ENCODE measurements at places on chromosomes 1 and 21. TPM values are rescaled to one million over a fixed set of nuclear protein-coding genes. Genes with fewer than 3 reads are reported as not detected.

DNA sequence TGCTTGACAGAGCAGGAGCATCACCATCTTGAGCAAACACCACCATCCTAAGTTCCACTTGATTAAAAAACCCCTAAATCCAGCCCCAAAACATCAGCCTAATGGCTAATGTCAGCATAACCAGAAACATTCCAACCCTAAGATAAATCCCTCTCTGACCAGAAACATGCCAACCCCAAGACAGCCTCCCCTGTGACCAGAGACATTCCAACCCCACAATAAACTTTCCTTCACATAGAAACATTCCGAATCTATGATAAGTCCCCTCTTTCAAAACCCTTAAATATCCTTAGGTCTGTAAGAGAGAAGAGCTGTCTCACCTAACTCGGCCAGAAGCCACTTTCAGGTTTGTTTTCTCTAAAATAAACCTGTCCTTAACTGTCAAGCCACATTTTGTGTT, 17.4 kb upstream of the SLC2A5 start:
- no peak overlapping the region for H3K4me3 ChIP-seq
- H3K27ac ChIP-seq: no peak overlapping the region
- no peaks in the 10 kb centered on the region for H3K36me3 ChIP-seq
- no peak for DNase-seq
- peaks cover 6% of the 10 kb centered on the region for H3K4me1 ChIP-seq

DNA sequence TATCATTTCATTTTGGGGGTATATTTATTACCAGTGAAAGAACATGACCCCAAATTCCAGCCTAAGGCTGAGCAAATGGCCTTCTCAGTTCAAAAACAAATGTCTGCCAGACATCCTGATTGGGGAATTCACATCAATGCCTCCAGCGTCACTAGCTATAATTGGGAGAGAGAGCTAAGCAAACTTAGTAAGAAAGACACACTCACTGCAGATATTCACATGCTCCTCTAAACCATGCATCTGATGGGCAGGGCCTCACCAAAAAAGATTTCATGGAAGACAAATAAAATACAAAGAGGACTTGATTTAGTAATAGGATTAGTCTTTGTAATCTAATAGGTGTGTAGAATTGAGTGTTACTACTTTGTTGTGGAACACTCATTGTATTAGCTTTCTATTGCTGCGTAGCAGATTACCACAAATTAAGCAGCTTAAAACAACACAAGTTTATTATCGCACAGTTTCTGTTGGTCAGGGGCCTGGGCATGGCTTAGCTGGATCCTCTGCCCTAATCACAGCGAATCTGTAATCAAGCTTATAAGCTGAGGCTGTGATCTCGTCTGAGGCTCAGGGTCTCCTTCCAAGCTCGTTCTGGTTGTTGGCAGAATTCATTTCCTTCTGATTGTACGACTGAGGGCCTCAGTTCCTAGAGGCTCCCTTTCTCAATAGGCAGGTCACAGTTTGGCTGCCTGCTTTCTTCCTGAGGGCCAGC, 243.0 kb downstream of the PBX1 start:
- no peak overlapping the region for H3K4me3 ChIP-seq
- no peak overlapping the region for H3K27ac ChIP-seq
- H3K36me3 ChIP-seq: no peaks in the 10 kb centered on the region
- H3K4me1 ChIP-seq: no peaks in the 10 kb centered on the region
- no peaks in the 10 kb centered on the region for H3K27me3 ChIP-seq

NCMAP gene
- total RNA-seq: 0.23 TPM

DNA sequence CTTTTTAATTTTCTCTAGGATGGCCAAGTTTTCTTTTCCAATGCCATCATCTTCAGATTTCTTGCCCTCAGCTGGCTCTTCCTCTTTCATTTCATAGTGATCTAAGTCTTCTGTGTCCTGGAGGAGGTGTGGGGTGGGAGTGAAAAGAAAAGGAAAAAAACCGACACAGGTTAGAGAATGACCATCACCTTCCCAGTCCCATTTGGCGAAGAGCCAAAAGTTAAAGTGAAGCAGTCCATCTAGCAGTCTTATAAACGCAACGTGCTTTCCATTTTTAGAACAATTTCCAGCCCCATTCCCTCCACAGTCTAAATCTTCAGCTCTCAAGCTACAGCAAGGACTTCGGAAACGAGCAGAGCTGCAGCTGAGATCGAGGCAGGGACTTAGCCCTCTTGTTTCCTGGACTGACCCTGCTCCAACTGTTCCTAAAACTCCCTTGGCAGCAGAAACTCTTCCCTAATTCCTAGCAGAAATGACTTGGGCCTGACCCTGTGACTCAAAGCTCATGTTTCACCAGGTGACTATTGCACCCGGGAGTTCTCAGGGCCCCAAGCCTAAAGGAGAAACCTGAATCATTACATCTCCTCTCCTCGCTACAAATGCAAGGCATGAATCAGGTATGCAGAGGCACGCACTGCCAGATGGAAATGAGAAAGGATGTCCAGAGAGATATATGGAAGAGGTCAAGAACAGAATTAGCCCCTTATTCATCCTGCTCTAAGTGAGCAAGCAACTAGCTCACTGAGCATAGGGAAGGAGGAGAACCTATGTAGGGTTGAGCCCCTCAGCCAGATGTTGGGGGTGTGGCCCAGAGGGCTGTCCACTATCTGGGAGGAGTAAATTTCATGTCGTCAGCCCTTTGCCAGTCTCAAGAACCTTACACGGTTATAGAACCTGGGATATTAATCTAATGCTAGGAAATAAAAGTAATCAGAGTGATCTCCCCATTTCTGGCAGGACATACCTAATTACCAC, 5.1 kb downstream of the UBE2Q1 start:
- H3K27ac ChIP-seq: no peak overlapping the region
- H3K27me3 ChIP-seq: no peaks in the 10 kb centered on the region
- peaks cover 24% of the 10 kb centered on the region for H3K4me1 ChIP-seq

GRCh38 chr1:39633422-39633821, 6.0 kb downstream of the HEYL start:
- no peak overlapping the region for H3K4me3 ChIP-seq
- H3K27me3 ChIP-seq: peaks cover 26% of the 10 kb centered on the region
- no peak overlapping the region for H3K27ac ChIP-seq
- no peak for DNase-seq
- H3K4me1 ChIP-seq: no peaks in the 10 kb centered on the region

DNA sequence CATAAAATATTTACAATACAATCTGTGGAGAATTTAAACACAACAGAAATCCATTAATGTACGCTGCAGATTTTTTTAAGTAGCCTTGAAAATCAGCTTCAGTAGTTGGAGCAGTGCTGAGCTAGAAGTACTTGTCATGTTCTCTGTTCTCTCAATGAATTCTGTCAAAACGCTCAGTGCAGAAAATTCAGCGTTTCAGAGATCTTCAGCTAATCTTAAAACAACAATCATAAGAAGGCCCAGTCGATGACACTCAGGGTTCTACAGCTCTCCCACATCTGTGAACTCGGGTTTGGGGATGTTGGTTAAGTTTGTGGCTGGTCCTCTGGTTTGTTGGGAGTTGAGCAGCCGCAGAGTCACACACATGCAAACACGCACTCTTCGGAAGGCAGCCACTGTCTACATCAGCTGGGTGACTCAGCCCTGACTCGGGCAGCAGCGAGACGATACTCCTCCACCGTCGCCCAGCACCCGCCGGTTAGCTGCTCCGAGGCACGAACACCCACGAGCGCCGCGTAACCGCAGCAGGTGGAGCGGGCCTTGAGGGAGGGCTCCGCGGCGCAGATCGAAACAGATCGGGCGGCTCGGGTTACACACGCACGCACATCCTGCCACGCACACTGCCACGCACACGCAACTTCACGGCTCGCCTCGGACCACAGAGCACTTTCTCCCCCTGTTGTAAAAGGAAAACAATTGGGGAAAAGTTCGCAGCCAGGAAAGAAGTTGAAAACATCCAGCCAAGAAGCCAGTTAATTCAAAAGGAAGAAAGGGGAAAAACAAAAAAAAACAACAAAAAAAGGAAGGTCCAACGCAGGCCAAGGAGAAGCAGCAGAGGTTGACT, 161.2 kb downstream of the RUNX1 start:
- DNase-seq: peak; percentile 80
- peak overlapping the region; percentile 72 for H3K27ac ChIP-seq
- no peaks in the 10 kb centered on the region for H3K27me3 ChIP-seq

ZC3H12A gene
- 52.2 TPM for total RNA-seq

DNA sequence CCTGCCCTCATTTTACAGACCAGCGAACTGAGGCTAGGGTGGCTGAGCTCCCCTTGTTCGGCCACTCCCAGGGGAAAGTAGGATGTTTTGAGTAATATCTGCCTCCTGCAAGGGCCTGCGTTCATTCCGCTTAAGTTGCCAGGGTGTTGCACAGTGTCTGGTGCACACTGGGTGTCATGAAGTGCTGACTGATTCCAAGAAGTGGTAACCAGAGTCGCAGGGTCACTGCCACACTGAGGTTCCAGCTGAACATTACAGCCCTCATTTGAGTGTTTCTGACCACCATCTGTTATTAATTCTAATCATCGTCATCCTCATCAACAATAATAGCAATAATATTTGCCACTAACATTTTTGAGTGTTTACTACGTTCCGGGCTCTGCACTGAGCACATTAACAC, 250.6 kb downstream of the KAZN start:
- no peaks in the 10 kb centered on the region for H3K36me3 ChIP-seq
- H3K27me3 ChIP-seq: peaks cover 17% of the 10 kb centered on the region
- no peaks in the 10 kb centered on the region for H3K4me1 ChIP-seq
- no peak overlapping the region for H3K4me3 ChIP-seq

BNIPL gene
- 2.6 TPM for total RNA-seq

TTC13 gene
- 43.7 TPM for total RNA-seq

SPRR4 gene
- total RNA-seq: not detected

DNA sequence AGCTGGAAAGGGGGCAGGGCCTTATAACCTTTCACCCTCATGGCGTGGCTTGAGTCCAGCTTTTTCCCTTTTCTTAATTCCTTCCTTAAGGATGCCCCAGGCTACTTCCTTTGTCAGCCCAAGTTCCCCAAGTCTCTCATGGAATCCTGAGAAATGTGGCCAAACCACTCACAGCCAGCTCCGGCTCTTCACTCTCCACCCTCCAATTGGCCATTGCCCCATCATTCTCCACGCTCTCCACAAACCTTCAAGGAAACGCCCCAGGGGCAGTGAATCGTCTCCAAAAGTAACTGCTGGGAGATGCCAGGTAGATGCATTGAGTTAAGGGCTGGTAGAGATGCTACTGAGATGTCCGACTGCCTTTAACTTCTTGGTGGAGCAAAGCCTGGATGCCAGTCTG, 113.5 kb upstream of the CD34 start:
- no peak for DNase-seq
- H3K36me3 ChIP-seq: no peaks in the 10 kb centered on the region
- peaks cover 12% of the 10 kb centered on the region for H3K27me3 ChIP-seq
- H3K27ac ChIP-seq: no peak overlapping the region
- H3K4me3 ChIP-seq: no peak overlapping the region

FAM110D gene
- not detected for total RNA-seq

BCAN gene
- total RNA-seq: not detected

PDZK1 gene
- total RNA-seq: 0.39 TPM

- no peak for DNase-seq
- no peaks in the 10 kb centered on the region for H3K4me1 ChIP-seq
- H3K27ac ChIP-seq: no peak overlapping the region
- peaks cover 18% of the 10 kb centered on the region for H3K27me3 ChIP-seq
Observed at GRCh38 chr1:18256282-18257235, 149.0 kb downstream of the IGSF21 start.

- peaks cover 4% of the 10 kb centered on the region for H3K27me3 ChIP-seq
- DNase-seq: no peak
- no peaks in the 10 kb centered on the region for H3K4me1 ChIP-seq
- no peaks in the 10 kb centered on the region for H3K36me3 ChIP-seq
- H3K27ac ChIP-seq: no peak overlapping the region
- H3K4me3 ChIP-seq: peak overlapping the region; percentile 39
Observed at GRCh38 chr1:32464191-32464715, 619 bp upstream of the ZBTB8B start.

- H3K36me3 ChIP-seq: no peaks in the 10 kb centered on the region
- no peaks in the 10 kb centered on the region for H3K4me1 ChIP-seq
- peaks cover 7% of the 10 kb centered on the region for H3K27me3 ChIP-seq
- no peak overlapping the region for H3K27ac ChIP-seq
- DNase-seq: no peak
Observed at GRCh38 chr1:147676311-147677085, 6.2 kb upstream of the ACP6 start.

Data from T-cell (primary cell).